MV-4-11 (cell line): ENCODE measurements at places on chromosomes 1 and 21.

DNA sequence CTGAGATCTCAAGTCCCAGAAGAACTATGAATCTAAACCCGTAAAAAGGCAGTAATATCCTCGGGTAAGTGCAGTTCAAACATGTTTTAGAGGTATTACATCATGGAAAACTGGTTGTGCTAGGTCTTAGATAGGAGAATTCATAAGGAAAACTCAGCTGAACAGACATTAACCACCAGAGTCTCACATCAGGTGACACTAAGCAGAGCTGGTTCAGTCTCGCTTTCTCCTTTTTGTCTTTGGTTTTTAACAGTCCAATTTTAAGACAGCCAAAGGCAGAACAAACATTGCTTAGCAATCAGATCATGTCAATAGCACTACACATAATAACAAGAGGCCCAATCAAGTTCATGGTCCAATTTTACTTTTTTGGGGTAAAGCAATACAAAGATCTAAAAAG lies 63.1 kb upstream of the MUTYH start:
- DNase-seq = no peak

DNA sequence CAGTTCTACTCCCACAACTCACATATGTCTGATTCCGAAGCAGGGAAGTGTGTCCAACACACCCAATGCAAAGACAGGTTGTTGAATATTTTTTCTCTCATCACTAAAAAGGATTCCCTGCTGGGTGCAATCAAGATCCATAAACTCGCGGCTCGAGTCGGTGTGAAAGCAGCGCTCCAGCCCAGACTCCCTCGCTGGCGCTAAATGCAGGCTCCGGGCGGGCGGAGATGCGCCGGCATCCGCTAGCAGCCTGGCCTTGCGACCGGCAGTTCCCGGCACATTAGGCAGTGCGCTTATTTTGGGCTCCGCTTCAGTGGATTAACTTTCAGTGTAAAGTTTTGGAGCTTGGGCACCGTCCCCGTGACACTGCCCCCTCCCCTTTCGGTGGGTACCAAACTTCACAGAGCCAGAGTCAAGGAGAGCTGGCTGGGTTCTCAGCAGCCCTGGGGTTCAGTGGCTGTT lies 87.7 kb upstream of the POU3F1 start:
- no peak for DNase-seq

DNA sequence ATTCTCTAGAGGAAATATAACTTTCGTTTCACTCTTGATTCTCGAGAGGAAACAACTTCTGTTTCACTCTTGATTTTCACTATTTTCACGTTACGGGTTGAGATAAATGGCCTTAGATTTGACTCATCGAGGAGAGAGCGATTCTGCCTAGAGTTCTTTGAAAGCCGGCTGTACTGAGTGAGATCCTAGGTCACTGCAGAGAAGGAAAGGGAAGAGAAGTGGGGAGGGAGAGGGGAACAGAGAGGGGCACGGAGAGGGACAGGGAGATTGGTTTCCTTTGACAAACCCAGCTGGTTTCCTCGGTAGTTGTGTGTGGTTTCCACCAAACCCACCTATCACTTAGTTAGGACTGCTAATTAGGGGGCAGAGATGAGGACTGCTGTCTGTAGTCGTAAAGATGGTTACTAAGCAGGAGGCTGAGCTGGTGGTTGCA lies 21.6 kb upstream of the GPR137B start:
- DNase-seq = no peak

DNA sequence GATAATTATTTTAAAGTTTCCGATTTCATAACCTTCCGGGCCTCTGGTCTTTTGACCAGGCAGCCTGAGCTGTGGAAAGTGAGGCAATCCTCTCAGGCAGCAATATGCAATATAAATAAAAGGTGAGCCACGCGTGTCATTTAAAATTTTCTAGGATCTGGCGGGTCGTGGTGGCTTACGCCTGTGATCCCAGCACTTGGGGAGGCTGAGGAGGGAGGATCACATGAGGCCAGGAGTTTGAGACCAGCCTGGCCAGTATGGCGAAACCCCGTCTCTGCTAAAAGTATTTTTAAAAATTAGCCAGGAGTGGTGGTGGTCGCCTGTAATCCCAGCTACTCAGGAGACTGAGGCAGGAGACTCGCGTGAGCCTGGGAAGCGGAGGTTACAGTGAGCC lies 546 bp upstream of the ZNF695 start:
- no peak for DNase-seq

GRCh38 chr1:179925922-179926849 lies 28.4 kb upstream of the CEP350 start:
- peak; percentile 62 for DNase-seq

- DNase-seq = no peak
Measured at GRCh38 chr1:231494439-231495110, 33.9 kb upstream of the TSNAX start.

- DNase-seq = no peak
Measured at GRCh38 chr1:232143315-232143886, 486.5 kb downstream of the SIPA1L2 start.

DNA sequence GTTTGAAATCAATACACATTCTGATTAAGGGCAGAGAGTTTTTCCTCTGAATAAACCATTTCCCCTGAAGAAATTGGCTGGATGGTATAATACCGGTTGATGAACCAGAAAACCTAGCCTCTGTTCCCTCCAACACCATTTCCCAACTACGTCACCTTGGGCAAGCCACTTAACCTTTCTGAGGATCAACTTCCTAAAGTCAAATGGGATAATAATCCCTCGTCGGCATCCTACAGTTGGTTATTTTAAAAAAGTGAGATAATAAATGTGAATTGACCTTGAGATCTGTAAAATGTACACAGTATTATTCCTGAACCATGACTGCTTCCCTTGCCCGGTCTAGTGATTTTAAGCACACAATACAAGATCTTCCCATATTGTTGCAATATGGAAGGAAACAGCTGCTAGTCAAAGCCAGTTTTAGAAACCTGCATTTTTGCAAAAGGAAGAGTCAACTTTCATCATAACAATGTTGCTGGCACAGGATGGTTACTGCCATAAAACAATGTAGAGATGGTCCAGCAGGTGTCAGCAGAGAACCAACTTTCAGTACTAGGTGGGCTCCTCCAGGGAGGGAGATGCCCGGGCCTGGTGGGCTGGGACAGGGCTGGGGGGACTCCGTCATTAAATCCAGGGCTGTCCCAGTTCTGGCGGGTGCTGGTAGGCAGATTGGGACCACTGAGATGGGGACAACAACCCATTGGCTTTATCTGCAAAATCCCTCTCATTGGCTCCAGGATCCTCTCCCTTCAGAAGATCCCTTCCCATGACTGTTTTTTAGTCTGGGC lies 5.2 kb upstream of the HLX start:
- peak; percentile 54 for DNase-seq

- no peak for DNase-seq
Measured at GRCh38 chr1:85060038-85060437, 11.7 kb upstream of the MCOLN3 start.
